Renal cortical epithelial cell (primary cell): ENCODE measurements at places on chromosomes 13 and 19. TPM values are rescaled to one million over a fixed set of nuclear protein-coding genes. Genes with fewer than 3 reads are reported as not detected.

Gene ZNF723
- not detected in 2 replicates for total RNA-seq

Gene C19orf38
- total RNA-seq: 0.85 TPM in 1 of 2 replicates, not detected in the other

Gene CLASRP
- 7.5 and 25.1 TPM in 2 replicates for total RNA-seq

Gene GRIK5
- 1.2 and 27.0 TPM in 2 replicates for total RNA-seq

Gene APOC4
- not detected in 2 replicates for total RNA-seq

Gene PRR22
- 0.15 TPM in 1 of 2 replicates, not detected in the other for total RNA-seq

Gene DLL3
- total RNA-seq: 0.05 TPM in 1 of 2 replicates, not detected in the other

Gene FOXO1
- total RNA-seq: 5.2 and 28.7 TPM in 2 replicates

Gene ERVV-1
- total RNA-seq: 1.4 TPM in 1 of 2 replicates, not detected in the other

Gene PCP2
- 0.30 TPM in 1 of 2 replicates, not detected in the other for total RNA-seq

Gene MISP
- total RNA-seq: 6.2 and 48.4 TPM in 2 replicates

Gene HSPB6
- 0.52 and 0.65 TPM in 2 replicates for total RNA-seq

Gene TMEM272
- not detected in 2 replicates for total RNA-seq

Gene GPALPP1
- 22.1 and 32.5 TPM in 2 replicates for total RNA-seq

Gene DKKL1
- 0.17 and 0.35 TPM in 2 replicates for total RNA-seq

Gene ZMYM5
- total RNA-seq: 15.8 and 18.9 TPM in 2 replicates

Gene FUT2
- total RNA-seq: 0.25 and 1.9 TPM in 2 replicates

Gene FCAR
- total RNA-seq: not detected in 2 replicates

Gene SLC25A15
- total RNA-seq: 27.5 and 34.6 TPM in 2 replicates

Gene UPK1A
- total RNA-seq: not detected in 2 replicates
